ENCODE measurements at places on chromosomes 1 and 21.

DNA sequence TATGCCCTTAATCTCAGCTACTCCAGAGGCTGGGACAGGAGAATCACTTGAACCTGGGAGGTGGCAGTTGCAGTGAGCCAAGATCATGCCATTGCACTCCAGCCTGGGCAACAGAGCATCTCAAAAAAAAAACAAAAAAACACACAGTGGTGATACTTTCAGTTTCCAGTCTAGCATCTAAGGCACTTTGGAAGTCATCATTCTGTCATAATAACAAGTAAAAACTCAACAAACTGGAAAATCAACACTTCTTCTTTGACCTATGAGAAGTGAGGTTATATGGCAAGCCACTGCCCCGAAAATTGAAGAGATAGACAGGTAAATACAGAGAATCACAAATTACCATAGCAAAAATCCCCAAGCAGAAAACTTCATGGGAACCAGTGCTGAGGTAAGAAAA is 51.9 kb downstream of the IL12RB2 start:
- DNase-seq = no peak

- peak; percentile 90 for DNase-seq
These were observed at the start of gene MACF1 for GRCh38 chr1:39204441-39205081. MACF1 (plus strand) TSS chr1:39204695; CDS start chr1:39205023, 328 bp downstream.

GRCh38 chr1:205013683-205014367 is 29.2 kb upstream of the CNTN2 start:
- no peak for DNase-seq

DNA sequence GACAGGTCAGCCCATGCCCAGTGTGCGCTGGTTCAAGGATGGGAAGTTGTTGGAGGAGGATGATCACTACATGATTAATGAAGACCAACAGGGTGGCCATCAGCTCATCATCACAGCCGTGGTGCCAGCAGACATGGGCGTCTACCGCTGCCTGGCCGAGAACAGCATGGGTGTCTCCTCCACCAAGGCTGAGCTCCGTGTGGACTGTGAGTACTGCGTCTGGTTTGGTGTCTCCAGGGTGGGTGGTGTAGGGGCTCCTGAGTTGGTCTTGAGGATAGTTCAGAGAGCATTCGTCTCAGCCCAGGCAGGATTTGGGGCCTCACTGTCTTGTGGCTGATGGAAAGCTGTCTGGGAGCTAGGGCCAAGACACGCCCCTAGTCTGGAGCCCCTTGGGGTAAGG is 83.2 kb downstream of the TRIM11 start:
- DNase-seq = peak; percentile 68

DNA sequence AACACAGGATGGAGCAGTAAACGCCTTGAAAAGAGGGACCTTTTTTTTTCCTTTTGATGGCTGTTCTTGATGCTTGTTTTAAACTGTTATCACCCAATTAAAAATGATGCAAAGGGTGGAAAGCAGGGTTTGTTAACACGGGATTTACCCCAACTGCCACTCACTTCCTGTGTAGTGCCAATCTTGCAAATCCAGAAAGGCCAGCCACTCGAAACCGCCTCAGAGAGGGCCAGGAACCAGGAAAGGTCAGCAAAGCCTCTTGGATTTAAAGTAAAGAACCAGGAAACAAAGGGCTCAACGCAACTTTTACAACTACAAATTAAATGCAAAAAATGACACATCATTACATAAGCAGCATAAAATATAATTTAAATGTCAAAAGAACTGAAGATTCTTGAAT is 347.4 kb downstream of the PDE4B start:
- DNase-seq = no peak

DNA sequence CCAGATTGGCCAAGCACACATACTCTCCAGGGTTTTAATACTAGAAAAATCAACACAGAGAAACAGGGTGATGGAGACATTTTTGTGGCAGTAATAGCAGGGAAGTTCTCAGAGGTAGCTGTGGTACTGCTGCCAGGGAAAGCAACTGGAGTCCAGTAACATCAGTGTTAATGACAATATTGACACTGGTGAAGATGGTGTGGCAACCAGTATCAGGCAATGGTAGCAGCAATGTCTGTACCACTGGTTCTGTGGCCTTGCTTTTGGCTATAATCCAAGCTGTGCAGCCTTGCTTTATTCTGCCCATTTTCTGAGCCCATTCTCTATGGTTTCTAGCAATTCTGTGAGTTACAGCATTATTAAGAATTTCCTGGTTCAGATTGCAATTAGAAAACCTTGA is 1.6 kb upstream of the SNX7 start:
- no peak for DNase-seq

- DNase-seq = no peak
These were observed 50.6 kb upstream of the MTR start for GRCh38 chr1:236744533-236744932.

DNA sequence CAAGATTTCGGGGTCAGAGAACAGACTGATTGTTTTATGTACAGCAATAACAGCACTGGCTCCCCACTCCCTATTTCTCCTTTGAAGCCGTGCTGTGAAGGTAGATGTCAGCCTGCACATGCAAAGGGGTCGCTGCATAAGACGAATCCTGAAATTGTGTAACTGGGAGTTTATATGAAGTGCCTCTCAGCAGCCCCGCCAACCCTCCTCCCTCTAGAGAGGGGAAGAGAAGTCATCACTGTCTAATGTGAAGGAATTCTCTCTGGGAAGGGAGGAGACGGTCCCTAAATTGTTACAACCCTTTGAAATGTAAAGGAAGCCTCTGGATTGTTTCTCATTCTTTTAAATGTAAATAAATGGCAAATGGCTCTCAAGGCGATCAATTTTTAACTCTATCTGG is 545.3 kb downstream of the PLA2G4A start:
- no peak for DNase-seq

GRCh38 chr1:46136711-46137110 is 4.3 kb upstream of the PIK3R3 start:
- no peak for DNase-seq

DNA sequence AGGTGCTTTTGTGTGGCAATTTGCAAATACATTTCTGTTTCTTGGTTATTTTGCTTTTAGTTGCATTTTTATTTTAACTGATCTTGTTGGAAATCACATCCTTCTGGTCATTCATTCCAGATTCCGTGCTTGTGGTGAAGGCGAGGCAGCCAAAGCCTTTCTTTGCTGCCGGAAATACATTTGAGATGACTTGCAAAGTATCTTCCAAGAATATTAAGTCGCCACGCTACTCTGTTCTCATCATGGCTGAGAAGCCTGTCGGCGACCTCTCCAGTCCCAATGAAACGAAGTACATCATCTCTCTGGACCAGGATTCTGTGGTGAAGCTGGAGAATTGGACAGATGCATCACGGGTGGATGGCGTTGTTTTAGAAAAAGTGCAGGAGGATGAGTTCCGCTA is 34.8 kb upstream of the CD101 start:
- no peak for DNase-seq

DNA sequence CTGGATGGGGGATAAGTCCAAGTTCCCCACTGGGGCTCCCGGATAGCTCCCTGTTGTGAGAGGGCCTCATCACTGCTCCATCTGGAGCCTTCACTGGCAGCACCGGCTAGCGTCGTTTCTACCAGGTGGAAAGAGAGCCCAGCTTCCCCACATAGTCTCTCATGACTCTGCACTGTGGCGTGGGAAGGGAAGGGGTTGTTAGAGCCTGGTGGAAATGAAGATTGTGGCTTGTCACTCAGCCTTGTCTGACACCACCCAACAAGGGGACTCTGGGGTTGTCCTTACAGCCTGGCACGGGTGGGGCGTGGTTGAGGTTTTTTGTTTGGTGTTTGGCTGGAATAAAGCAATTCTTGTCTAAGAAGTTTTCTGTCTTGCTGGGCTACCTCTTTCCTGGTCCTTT is 94.6 kb downstream of the ADARB1 start:
- DNase-seq = peak; percentile 46

- no peak for DNase-seq
These were observed 30.5 kb downstream of the ASTN1 start for GRCh38 chr1:177133977-177134538.

DNA sequence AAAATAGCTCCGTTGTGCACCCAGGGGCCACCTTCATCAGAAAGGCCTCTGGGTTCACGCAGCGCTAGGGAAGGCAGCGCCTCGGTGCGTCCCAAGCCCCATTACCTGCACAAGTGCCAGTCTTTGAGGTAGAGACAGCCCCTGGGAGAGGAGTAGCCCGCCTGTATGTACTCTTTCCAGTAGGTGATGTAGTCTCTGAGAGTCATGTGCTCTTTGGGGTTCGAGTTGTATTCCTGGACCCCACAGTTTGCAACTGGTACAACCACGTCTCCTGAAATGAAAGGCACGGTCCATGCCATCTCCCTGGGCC is 601 bp downstream of the JMJD4 start:
- peak; percentile 65 for DNase-seq

DNA sequence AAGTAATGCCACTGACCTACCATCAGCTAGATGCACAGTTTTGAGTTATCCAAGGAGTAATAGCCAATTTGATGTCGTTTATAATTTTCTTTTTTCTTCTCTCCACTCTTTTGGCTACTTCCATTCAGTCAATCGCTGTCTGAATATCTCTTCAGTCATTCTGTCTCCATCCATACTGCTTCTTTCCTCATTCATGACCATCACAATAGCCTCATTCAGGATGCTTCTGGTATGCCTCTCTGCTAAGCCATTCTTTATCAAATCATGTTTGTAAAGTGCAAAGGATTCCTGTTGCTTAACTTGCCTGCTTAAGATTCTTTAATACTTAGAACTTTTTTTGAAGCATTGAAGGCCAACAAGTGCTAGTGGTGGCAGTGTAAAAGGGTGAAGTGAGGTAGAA is 20.2 kb downstream of the TYW3 start:
- no peak for DNase-seq

- DNase-seq = no peak
These were observed 4.8 kb upstream of the IFNLR1 start for GRCh38 chr1:24191860-24192259.

- no peak for DNase-seq
These were observed 440 bp downstream of the TNFRSF25 start for GRCh38 chr1:6465461-6466005.

GRCh38 chr1:157624471-157624870 is 26.6 kb upstream of the FCRL4 start:
- no peak for DNase-seq

GRCh38 chr1:40948741-40949443 is 30.6 kb upstream of the CTPS1 start:
- DNase-seq = no peak

DNA sequence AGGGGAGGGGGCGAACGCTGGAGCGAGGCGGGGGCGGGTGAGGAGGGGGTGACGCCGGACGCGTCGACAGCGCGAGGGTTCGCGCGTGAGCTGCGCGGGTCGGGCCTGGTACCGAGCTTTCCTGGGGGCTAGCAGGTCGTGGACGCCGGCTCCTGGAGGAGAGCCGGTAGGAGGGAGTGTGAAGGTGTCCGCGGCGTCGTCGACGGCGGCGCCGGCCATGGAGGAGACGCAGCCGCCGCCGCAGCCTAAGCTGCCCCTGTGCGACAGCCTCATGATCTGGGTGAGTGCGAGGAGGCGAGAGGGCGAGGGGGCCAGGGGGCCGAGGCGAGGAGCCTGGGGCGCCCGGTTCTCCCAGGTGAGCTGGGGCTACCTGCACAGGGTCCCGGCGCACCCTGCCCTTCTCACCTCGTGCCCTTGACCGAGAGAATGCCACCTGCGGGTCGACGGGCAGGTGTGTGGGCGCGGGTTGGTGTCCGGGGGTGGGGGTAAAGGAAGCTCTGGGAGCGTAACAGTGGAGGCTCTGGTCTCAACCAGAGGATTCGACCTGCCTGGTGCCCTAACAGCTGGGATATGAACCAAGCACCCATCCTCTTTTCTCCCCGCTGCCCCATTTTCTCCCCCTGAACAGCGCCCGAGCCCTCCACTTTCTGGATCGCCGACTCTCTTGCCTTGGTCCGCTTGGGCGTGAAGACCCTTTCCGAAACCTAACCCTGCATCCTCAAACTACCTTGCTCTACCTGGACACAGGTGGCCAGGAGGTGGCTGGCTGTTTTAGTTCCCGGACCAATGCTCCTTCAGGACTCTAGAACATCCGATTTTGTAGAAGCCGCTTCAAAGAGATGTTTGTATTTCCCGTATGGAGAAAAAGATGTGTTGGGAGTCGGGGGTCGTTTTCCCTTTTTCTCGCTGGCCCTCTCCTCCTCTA is at the start of gene HOOK1:
HOOK1 (plus strand) TSS at position 49 of the 925 bp plus-strand sequence; CDS start at position 218, 169 bp downstream.
- no peak for DNase-seq

DNA sequence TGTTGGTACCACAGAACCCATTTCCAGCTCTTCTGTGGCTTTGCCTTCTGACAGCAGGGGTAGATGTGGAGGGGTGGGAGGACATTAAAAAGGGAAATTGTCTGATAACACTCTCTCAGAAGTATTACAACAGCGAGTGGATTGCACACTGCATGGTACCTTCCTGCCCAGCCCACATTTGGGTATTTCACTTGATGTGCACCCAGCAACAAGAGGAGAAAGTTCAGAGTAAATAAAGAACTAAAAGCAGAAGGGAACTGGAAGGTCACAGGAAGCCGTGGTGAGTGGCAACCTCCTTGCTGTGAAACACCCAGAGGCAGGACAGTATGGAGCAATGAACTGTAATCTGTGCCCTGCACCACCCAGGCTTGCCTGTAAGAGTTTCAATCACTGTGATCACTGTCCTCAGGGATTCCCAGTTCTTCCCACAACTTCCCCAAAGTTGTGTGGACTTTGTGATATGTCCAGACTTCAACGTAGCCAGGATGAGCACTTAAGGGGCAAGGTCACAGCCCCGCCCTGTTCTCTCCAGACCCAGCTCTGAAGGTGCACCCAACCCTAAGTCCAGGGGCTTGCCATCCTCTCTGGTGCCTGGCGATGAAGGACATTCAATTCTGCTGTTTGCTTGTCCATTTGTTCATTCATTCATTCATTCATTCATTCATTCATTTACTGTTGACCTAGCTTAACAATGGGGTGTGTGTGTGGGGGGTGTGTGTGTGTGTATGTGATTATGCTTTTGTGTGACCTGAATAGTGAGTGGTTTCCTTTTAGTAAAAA is 18.7 kb upstream of the F5 start:
- DNase-seq = peak; percentile 86

- peak; percentile 87 for DNase-seq
These were observed 36.6 kb upstream of the HMGN1 start for GRCh38 chr21:39385299-39386145.

DNA sequence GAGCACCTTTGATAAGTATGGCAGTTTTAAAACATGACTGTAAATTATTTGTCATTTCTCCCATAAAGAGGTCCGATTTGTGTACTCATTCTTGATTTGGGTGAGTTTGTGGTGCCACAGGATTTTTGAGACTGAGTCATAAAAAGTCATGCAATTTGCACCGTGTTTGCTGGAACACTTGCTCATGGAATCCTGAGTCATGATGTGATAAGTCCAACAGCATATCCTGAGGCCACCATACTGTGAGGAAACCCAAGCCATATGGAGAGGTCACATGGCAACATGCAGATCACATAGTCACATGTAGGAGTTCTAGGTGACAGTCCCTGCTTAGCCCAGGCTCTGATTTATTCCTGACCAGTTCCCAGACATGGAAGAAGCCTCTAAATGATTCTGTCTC is 40.8 kb upstream of the PRRX1 start:
- DNase-seq = no peak

GRCh38 chr1:182357171-182357570 is 34.4 kb downstream of the GLUL start:
- DNase-seq = no peak

- DNase-seq = no peak
These were observed 5.4 kb upstream of the RPS6KA1 start for GRCh38 chr1:26524181-26524580.

GRCh38 chr1:107776900-107777663 is 187.9 kb downstream of the VAV3 start:
- DNase-seq = no peak

- no peak for DNase-seq
These were observed 1.7 kb downstream of the PDXK start for GRCh38 chr21:43720539-43721166.
